Gastrocnemius medialis (tissue), 4 donors: ENCODE measurements at places on chromosomes 7 and 10. TPM values are rescaled to one million over a fixed set of nuclear protein-coding genes. Genes with fewer than 3 reads are reported as not detected.

GRCh38 chr7:96346293-96346953 is 24.5 kb upstream of the SLC25A13 start:
- DNase-seq, result no peak

- DNase-seq, result no peak
These were observed 28.4 kb upstream of the AGK start for GRCh38 chr7:141522657-141523342.

GRCh38 chr7:18287482-18287881 is 208.1 kb upstream of the HDAC9 start:
- DNase-seq, result no peak

- no peak for DNase-seq
These were observed 30.0 kb downstream of the GUSB start for GRCh38 chr7:65951837-65952578.

- no peak for DNase-seq
These were observed 176.6 kb upstream of the TNS3 start for GRCh38 chr7:47758546-47758945.

- DNase-seq, result no peak
These were observed 79.8 kb upstream of the PTN start for GRCh38 chr7:137423321-137423720.

- no peak for DNase-seq
These were observed 14.5 kb upstream of the FBXW4 start for GRCh38 chr10:101709359-101710058.

DNA sequence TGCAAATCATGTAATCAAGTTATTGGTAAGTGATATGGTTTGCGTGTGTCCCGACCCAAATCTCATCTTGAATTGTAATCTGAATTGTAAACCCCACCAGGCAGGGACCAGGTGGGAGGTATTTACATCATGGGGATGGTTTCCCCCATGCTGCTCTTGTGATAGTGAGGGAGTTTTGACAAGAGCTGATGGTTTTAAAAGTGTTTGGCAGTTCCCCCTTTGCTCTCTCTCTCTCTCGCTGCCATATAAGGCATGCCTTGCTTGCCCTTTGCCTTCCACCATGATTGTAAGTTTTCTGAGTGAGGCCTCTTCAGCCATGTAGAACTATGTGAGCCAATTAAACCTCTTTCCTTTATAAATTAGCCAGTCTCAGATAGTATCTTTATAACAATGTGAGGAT is 302.6 kb downstream of the THSD7A start:
- DNase-seq, result no peak

The CPA2 gene
- not detected for total RNA-seq

The PSD gene
- total RNA-seq, result 2.6 TPM

The NKX6-2 gene
- 0.09 TPM for total RNA-seq

The AOAH gene
- 0.17 TPM for total RNA-seq

The SLC13A1 gene
- total RNA-seq, result not detected

The AZGP1 gene
- 10.3 TPM for total RNA-seq

The OR2A42 gene
- not detected for total RNA-seq

The ZNF783 gene
- 7.1 TPM for total RNA-seq

The VSTM4 gene
- 1.8 TPM for total RNA-seq
